SJCRH30 (cell line): ENCODE measurements at places on chromosomes 6 and 20.

GRCh38 chr6:162887981-162888689, 160.4 kb downstream of the PACRG start:
- DNase-seq: no peak

DNA sequence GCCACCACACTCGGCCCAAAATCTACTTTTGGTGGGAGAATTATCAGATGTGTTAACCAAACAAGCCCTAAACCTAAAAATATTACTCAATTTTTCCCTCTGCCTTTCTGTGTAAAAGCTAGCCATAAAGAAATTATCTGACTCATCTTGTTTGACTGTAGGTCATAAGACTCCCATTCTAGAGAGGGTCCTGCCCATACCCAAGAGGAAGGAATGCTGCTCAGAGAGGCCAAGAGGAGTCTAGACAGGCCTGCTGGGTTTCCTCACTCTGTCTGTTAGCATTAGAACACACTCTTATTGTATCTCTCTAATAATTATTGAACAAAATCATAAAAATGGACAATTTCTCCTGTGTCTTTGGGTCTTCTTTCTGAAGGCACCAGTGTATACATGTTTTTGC, 26.1 kb downstream of the C6orf141 start:
- no peak for DNase-seq

- DNase-seq: no peak
Observed at GRCh38 chr6:135647521-135647920, 150.0 kb upstream of the AHI1 start.

DNA sequence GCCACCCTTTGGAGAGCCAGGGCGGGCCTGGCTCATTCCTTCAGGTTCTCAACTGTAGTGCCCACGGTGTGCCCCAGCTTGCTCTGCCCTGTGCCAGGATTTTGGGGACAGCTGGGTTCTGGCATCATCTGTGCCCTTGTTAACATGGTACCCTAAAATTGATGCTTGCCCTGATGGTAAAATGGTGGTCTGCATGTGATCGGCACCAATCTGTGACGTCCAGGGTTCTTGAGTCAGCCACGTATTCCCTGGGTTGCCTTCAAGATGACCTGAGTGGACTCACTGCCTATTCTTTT, 31.2 kb upstream of the APCDD1L start:
- no peak for DNase-seq

GRCh38 chr6:75012018-75012417, 193.8 kb downstream of the COL12A1 start:
- no peak for DNase-seq

- peak; percentile 88 for DNase-seq
Observed at GRCh38 chr20:23265226-23265625, 85.4 kb upstream of the NXT1 start.

DNA sequence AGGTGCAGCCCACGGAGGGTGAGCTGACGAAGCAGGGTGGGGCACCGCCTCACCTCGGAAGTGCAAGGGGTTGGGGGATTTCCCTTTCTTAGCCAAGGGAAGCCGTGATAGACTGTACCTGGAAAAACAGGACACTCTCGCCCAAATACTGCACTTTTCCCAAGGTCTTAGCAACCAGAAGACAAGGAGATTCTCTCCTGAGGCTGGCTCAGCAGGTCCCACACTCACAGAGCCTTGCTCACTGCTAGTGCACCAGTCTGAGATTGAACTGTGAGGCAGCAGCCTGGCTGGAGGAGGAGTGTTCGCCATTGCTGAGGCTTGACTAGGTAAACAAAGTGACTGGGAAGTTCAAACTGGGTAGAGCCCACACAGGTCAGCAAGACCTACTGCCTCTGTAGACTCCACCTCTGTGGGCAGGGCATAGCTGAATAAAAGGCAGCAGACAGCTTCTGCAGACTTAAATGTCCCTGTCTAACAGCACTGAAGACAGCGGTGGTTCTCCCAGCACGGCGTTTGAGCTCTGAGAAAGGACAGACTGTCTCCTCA, 28.0 kb downstream of the SYNE1 start:
- no peak for DNase-seq

GRCh38 chr6:150176152-150176551, 33.3 kb downstream of the PPP1R14C start:
- no peak for DNase-seq

DNA sequence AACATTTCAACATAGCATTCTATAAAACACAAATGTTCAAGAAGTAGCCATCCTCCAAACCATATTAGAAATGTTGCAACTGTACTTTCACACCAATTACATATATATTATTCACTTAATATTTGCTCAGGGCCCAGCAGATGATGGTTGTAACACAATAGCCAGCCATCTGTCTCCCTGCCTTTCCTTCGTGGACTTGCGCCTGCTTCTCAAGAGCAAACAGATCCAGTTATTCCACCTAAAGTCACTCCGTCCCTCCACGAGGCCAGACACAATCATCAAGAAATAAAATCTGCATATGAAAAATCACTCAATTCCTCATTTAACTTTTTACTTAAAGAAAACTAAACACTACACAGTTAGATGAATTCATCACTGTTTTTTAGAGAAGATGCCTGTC, 160.4 kb downstream of the RALGAPA2 start:
- no peak for DNase-seq

- DNase-seq: no peak
Observed at GRCh38 chr20:32192698-32193097, 14.8 kb downstream of the PLAGL2 start.

- DNase-seq: no peak
Observed at GRCh38 chr6:111759836-111760785, 113.1 kb downstream of the FYN start.

DNA sequence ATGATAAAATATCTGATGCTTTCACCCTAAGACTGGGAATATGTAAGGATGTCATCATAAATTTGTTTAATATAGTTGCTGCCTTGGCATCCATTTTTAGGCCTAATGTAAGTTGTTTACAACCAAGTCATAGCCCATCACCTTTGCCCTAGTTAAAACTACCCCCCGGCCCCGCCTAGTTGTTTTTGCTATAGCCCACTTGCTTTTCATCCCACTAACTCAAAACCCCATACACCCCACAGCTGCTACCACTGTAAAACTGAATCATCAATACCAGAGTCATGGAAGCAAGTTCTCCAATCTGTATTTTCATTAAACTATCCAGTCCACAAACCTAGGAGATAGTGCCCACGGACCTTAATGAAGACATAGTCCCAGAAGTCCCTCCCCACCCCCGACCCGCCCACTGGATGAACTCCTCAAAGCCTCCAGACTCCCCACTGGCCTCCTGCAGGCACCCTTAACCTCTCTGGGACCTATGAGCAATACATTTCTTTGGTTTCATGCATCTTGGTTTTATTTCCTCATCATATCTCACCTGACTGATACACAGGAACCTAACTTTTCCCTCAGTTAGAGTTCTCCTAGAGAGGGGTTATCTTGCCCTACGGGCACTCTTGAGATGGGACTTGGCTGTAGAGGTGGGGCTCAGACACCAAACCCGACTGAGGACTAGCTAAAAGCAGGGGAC, 12.5 kb upstream of the ZDHHC14 start:
- DNase-seq: no peak

DNA sequence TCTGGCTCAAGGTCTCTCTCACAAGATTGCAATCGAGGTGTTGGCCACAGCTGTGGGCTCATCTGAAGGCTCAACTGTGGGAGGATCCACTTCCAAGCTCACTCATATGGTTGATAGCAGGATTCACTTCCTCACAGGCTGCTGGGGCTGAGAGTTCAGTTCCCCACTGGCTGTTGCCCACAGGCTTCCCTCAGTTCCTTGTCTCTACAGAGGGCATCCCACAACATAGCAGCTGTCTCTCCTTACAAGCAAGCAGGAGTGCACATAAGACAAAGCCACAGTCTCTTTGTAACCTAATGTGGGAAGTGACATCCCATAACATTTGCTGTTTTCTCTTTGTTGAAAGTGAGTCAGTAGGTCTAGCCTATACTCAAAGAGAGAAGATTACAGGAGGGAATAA, 14.0 kb downstream of the SPATS1 start:
- DNase-seq: no peak

DNA sequence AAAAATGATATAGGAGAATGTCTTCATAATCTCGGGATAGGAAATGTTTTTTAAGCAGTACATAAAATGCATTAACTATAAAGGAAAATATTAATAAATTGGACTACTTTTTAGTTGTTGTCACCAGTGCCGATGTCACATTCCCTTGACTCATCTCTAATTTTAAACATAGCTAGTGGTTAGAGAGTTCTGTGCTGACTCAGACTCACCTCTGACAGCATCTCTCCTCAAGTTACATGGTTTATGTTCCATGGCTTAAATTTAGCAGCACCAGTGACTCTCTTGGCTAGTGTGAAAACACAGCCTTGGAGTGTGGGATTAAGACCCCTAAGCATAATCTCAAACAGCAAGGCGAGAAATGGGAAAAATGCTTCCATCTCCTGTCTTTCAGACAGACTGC, 311.8 kb upstream of the MMS22L start:
- DNase-seq: no peak

GRCh38 chr6:27694547-27694874, 217.7 kb downstream of the OR2B2 start:
- no peak for DNase-seq

- no peak for DNase-seq
Observed at GRCh38 chr20:2169456-2170088, 67.9 kb downstream of the STK35 start.

DNA sequence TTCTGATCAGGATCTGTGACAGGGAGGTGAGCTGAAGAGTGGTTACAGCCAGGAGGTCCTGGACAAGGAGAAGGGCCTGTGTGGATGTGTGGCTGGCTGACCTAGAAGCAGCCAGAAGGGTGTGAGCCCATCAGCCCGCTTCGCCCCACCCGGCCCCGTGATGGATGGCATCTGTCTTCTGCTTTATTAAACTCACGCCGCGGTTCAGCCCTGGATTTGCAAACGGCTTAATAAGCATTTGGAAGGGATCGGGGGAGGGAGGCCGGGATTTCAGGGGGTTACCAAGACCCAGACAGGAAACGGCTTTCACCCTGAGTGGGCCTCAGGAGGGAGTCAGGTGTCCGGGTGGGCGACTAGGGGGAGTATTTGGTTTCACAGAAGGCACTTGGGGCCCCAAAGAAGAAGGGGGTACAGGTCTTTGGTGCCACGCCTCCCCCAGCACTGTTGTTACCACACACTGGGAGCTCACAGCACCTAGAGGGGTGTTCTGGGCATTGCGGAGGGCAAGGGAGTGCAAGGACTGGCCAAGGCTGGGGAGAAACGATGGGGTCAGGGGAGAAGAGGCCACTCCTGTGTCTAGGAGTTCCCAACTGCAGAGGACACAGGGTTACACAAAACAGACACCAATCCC, 53.8 kb upstream of the FOXP4 start:
- DNase-seq: peak; percentile 57

DNA sequence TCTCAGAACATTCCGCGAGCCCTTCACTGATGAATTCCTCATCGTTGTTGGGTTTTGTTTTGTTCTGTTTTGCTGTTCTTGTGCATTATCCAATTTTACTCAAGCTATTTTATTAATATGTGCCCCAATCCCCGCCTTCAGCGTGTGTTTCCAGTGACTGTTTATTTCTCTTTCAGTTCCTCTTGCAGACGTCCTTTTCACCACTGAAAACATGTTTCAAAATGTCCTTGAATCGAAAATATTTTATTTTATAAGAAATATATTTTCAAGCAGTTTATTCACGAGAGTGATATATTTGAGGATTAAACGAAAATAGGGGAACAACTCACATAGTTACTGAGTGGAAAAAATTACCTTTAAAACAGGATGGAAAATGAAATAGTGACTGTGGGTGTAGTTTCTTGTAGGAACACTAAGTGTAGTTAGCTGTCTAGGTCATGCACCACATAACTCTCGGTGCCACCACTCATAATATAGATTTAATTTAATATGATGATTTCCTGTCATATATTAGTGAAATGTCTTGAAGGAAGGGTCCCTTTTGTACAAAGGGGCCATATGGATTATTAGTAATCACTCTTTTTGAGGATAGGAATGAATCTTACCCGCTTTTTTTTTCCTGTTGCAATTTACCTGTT, 45.3 kb upstream of the HDDC2 start:
- no peak for DNase-seq

GRCh38 chr6:37691904-37692806, 5.5 kb downstream of the MDGA1 start:
- peak; percentile 58 for DNase-seq

GRCh38 chr20:61185841-61186601, 66.0 kb upstream of the CDH4 start:
- DNase-seq: peak; percentile 26

DNA sequence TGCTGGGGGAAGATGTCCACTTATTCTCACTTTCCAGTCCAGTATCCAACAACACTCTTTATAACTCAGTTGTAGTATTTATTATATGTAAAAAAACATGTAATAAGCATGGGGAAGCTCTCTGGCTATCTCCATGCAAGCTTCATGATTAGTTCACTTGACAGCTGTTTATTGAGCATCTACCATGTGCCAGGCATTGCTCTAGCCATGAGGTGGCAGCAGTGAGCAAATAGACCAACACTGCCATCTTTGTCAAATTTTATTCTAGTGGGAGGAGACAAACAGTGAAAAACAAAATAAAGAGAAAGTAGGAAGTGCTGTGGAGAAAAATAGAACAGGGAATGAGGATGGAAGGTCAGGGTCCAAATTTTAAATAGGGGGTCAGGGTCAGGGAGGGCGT, 131.8 kb downstream of the CFAP61 start:
- DNase-seq: peak; percentile 30

GRCh38 chr6:96450082-96450769, 71.4 kb upstream of the UFL1 start:
- no peak for DNase-seq

DNA sequence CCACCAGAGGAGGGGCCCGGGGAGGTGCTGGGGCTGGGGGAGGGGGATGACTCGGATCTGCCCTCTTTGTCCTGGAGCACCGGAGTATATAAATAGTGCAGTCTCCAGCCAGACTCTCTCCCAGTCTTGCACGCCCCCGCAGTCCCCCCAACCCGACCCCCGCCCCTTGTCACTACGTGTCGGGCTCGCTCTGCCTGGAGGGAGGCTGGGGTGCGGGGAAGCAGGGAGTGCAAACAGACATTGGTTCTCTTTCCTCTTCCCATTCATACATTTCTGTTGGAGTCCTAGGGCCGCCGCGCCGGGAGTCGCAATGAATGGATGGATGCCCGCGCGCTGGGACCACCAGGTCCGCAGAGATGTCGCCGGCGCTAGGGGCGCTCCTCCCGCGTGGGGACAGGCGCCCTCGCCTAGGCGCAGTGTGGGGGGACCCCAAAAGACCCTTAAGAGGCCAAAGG, 179.3 kb downstream of the TBXT start:
- no peak for DNase-seq

DNA sequence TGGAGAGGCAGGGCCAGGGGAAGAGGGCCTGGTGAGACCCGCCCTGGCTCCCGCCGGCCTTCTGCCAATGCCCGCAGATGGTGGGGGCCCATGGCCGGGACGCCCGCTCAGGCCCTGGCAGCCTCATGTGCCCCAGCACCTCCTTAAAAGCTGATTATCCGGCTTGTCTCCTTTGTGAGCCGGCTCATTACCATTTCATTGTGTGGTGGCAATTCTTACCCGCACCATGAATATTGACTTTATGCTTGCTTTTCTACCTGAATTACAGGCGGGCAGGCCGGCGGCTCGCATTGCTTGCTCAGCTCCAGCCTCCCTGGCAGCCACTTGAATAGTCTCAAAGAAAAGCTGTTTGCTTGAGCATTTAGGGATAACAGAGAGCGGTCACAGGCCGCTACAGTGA, 120.0 kb upstream of the JAG1 start:
- DNase-seq: no peak

GRCh38 chr6:72776456-72776855, 154.6 kb downstream of the KCNQ5 start:
- no peak for DNase-seq
